ENCODE measurements at places on chromosomes 16 and 17.
A peak's percentile ranks its signal among the peaks of the same experiment; 100 is the strongest.

DNA sequence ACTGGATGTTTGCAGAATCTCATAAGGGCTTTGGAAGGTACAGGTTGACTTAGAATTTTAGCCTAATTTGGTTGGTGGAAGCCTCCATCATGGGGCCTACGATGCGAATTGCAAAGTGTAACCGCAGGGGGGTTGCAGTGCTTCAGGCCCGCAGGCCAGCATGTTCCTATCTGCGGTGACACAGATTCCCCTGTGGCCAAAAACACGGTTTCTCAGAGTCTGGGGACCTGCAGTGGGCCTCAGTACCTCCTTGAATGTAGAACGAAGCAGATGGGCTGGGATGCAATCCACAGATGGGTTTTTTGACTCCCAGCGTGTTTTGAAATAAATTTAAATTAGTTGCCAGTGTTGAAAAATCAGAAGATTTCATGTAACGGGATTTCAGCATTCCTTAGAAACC, 34.7 kb downstream of the KIAA0513 start:
- DNase-seq, result no peak
- H3K4me3 ChIP-seq, result no peak overlapping the region
- H3K27ac ChIP-seq, result no peak overlapping the region
- peaks cover 17% of the 10 kb centered on the region for H3K4me1 ChIP-seq
- H3K36me3 ChIP-seq, result no peaks in the 10 kb centered on the region

- H3K36me3 ChIP-seq, result no peaks in the 10 kb centered on the region
- no peak overlapping the region for H3K4me3 ChIP-seq
- peaks cover 40% of the 10 kb centered on the region for H3K27me3 ChIP-seq
- DNase-seq, result no peak
- no peak overlapping the region for H3K27ac ChIP-seq
Observed at GRCh38 chr17:10757647-10758046, 27.8 kb upstream of the TMEM220 start.

DNA sequence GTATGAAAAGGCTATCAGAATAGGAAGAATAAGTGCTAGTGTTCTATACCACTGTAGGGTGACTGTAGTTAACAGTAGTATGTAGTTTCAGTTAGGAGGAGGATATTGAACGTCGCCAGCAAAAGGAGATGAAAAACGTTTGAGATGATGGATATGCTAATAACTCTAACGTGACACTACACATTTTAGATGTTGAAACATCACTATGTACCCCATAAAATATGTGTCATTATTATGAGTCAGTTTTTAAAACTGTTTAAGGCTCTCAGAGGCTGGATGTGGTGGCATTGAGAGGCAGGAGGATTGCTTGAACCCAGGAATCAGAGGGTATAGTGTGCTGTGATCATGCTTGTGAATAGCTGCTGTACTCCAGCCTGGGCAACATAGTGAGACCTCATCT, 31.8 kb downstream of the UBN1 start:
- DNase-seq, result no peak
- no peak overlapping the region for H3K4me3 ChIP-seq
- H3K4me1 ChIP-seq, result no peaks in the 10 kb centered on the region
- peaks cover 59% of the 10 kb centered on the region for H3K36me3 ChIP-seq
- H3K27ac ChIP-seq, result no peak overlapping the region

DNA sequence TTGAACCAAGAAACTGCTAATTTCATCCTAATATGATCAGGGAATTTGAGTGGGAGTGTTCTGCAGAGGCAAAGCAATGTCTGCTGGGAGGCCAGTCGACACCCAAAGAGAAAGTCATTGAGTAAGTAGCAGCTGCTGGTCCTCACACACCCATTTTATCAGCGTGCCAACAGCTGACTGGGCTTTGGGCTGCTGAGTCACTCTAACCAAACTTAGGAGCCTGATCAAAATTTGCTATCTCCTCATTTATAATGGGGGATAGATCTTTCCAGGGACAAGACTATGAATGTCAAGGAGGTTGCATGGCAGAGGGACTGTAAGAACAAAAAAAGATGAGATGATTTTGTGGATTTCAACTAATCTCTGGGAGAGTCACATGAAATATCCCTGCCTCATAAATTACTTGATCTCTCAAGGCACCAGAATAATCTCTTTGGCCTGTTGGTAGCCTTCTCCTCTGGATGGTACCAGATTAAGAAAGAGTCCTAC, 32.9 kb downstream of the CPSF4L start:
- peaks cover 14% of the 10 kb centered on the region for H3K36me3 ChIP-seq
- H3K4me3 ChIP-seq, result no peak overlapping the region
- H3K4me1 ChIP-seq, result peaks cover 47% of the 10 kb centered on the region
- H3K27me3 ChIP-seq, result no peaks in the 10 kb centered on the region
- no peak for DNase-seq
- peak overlapping the region; percentile 2 for H3K27ac ChIP-seq

GRCh38 chr17:45299361-45299760, 17.5 kb downstream of the MAP3K14 start:
- DNase-seq, result no peak
- H3K36me3 ChIP-seq, result peaks cover 7% of the 10 kb centered on the region
- H3K4me1 ChIP-seq, result peaks cover 28% of the 10 kb centered on the region
- H3K27me3 ChIP-seq, result peaks cover 2% of the 10 kb centered on the region
- H3K4me3 ChIP-seq, result no peak overlapping the region

- H3K27ac ChIP-seq, result no peak overlapping the region
- H3K27me3 ChIP-seq, result peaks cover 7% of the 10 kb centered on the region
- H3K36me3 ChIP-seq, result no peaks in the 10 kb centered on the region
- no peak overlapping the region for H3K4me3 ChIP-seq
- peaks cover 17% of the 10 kb centered on the region for H3K4me1 ChIP-seq
Observed at GRCh38 chr16:9402293-9402860, 310.9 kb downstream of the HAPSTR1 start.

DNA sequence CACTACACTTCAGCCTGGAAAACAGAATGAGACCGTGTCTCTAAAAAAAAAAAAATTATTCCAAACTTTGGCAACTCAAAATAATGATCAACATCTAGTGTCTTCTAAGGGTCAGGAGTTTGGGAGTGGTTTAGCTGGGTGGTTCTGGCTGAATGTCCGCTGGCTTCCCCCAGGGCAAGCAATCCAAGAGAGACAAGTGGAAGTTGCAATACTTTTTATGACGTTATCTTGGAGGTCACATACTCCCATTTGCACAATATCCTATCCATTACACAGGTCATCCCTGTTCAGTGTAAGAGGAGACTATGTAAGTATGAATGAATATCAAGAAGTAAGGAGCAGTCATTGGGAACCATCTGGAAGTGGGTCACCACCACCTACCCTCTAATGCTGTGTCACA, 15.2 kb upstream of the CLEC3A start:
- peaks cover 7% of the 10 kb centered on the region for H3K27me3 ChIP-seq
- H3K4me3 ChIP-seq, result no peak overlapping the region
- H3K36me3 ChIP-seq, result no peaks in the 10 kb centered on the region
- peaks cover 6% of the 10 kb centered on the region for H3K4me1 ChIP-seq
- no peak for DNase-seq

- no peak overlapping the region for H3K27ac ChIP-seq
- H3K36me3 ChIP-seq, result no peaks in the 10 kb centered on the region
- H3K27me3 ChIP-seq, result peaks cover 18% of the 10 kb centered on the region
- H3K4me3 ChIP-seq, result no peak overlapping the region
- peaks cover 6% of the 10 kb centered on the region for H3K4me1 ChIP-seq
- no peak for DNase-seq
Observed at GRCh38 chr17:81647640-81648012, 8.7 kb downstream of the PDE6G start.

DNA sequence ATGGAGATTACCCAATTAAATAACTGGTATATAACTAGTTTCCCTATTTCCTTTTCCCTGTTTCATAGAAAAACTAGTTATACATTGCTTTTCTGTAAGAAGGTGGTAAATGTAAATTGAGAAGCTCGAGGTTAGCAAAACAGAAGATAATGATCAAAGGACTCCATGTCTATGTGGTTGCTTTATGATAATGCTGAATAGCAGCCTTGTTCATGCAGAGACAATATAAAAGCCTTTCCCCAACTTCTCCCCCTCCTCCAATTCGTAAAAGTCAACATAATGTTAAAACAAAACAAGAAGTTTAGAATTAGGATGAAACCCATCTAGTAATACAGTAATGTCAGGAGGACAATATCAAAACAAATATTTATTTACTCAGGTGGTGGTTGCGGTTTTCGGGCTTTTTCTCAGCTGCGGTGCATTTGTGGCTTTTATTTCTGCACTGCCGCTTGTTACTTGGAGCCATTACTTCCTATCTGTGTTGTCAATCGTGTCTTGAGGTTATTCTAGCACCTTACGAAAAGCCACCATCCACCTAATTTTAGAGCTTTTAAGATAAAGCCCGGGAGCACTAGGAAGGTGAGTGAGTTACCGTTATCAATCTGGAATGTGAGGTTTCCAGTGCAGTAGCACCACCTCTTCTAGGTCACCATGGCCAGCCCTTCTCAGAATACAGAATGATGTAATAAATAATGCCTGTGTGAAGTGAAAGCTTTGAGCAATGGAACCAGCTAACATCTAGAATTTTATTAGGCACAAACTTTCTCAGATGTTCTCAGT, 297.5 kb downstream of the CDH13 start:
- no peaks in the 10 kb centered on the region for H3K36me3 ChIP-seq
- no peak overlapping the region for H3K4me3 ChIP-seq
- H3K4me1 ChIP-seq, result peaks cover 17% of the 10 kb centered on the region
- no peaks in the 10 kb centered on the region for H3K27me3 ChIP-seq
- no peak overlapping the region for H3K27ac ChIP-seq

DNA sequence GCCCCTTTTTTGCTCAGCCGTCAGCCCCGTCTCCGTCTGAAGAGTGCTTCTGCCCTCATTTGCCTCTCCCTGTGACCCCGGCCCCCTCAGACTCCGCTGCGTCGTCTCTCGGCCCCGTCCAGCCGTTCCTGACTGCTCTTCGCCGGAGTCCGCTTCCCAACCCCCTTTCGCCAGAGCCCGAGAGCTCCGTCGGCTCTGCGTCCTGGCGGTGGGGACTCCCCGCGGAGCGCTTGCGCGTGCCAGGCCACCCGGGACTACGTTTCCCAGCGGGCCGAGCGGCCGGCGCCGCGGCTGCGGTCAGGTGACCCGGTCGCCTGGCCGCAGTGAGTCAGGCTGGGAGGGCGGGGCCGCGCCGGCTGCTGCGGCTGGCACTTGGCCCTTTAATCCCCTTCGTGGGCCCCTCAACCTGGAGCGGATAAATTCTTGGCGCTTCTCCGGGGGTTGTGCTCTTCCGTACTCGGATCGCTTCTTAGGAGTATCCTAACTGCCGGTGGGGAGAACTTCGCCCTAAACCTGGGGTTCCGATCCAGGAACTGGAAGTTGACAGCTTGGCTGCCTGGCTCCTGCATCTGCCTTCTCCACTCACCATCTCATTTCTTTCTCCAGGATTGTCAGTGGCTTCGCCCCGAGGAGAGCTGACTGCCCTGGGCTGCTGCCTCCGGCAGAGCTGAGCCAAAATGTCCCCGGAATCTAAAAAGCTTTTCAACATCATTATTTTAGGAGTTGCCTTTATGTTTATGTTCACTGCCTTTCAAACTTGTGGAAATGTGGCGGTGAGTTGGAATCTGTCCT, at the start of gene MFSD11:
MFSD11 (plus strand) TSS at position 444 of the 792 bp plus-strand sequence; CDS start at position 678, 234 bp downstream.
- peak; percentile 94 for DNase-seq
- H3K27me3 ChIP-seq, result peaks cover 3% of the 10 kb centered on the region
- peaks cover 49% of the 10 kb centered on the region for H3K36me3 ChIP-seq

GRCh38 chr17:19273731-19274130, 36.6 kb downstream of the EPN2 start:
- H3K36me3 ChIP-seq, result peaks cover 36% of the 10 kb centered on the region
- no peak overlapping the region for H3K27ac ChIP-seq
- H3K4me1 ChIP-seq, result peaks cover 37% of the 10 kb centered on the region
- DNase-seq, result no peak
- H3K4me3 ChIP-seq, result no peak overlapping the region

GRCh38 chr17:8384801-8385378, 1.9 kb upstream of the RPL26 start:
- peak overlapping the region; percentile 100 for H3K4me3 ChIP-seq
- no peak for DNase-seq
- peaks cover 2% of the 10 kb centered on the region for H3K27me3 ChIP-seq
- peak overlapping the region; percentile 69 for H3K27ac ChIP-seq

DNA sequence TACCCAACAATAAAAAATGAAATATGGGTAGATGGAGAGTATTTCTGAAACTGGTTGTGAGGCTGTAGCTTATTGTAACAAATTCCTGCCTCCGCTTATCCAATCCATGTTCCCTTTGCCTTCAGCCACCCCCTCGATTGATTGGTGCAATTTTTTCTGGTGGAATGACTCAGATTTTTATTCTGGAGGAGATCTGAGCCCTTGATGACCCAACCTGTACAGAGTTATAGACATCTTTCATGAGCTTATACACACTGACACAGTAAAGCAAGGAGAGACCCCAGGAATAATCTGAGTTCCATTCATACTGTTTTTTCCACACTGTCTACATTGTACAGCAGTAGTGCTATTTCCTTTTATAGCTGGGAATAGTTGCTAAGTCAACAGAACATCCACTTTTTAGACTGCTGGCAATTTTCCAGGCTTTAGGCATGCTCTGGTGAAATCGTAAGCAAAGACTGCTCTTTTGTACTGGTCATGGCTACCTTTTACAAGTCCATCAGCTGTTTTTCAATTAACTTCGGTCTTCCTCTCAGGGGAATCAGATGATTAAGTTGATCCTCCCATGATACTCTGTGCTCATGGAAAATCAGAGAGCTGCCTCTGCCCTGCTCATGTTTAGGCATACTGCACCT, 30.1 kb downstream of the CCL4 start:
- H3K27ac ChIP-seq, result no peak overlapping the region
- peaks cover 9% of the 10 kb centered on the region for H3K4me1 ChIP-seq
- peaks cover 15% of the 10 kb centered on the region for H3K27me3 ChIP-seq
- DNase-seq, result no peak
- H3K4me3 ChIP-seq, result no peak overlapping the region

DNA sequence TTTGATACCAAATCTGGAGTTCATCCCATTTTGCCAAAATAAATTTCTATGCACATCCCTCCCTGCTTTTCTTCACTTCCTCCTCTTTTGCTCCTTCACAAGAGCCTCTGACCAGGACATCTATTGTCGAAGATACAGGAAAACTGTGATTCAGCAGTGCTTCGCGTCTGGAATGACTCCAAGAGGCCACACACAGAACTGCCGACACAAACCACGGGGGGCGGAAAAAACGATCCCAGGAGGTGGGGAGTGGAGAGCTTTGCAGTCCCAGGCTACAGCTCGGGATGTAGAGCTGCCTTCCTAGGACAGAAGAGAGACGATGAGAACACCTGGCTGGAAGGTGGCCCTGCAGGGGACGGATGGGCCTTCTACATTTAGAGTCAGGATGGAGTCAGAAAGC, 102.8 kb downstream of the XYLT1 start:
- DNase-seq, result peak; percentile 33
- H3K4me3 ChIP-seq, result no peak overlapping the region
- peaks cover 42% of the 10 kb centered on the region for H3K4me1 ChIP-seq

GRCh38 chr16:2963074-2963722, 877 bp upstream of the KREMEN2 start:
- peak overlapping the region; percentile 87 for H3K4me3 ChIP-seq
- no peaks in the 10 kb centered on the region for H3K36me3 ChIP-seq
- peaks cover 8% of the 10 kb centered on the region for H3K4me1 ChIP-seq
- peak; percentile 56 for DNase-seq
- H3K27ac ChIP-seq, result no peak overlapping the region

- peaks cover 39% of the 10 kb centered on the region for H3K27me3 ChIP-seq
- no peak overlapping the region for H3K27ac ChIP-seq
- DNase-seq, result no peak
- H3K4me1 ChIP-seq, result peaks cover 26% of the 10 kb centered on the region
Observed at GRCh38 chr17:77741109-77741508, 217.4 kb upstream of the TNRC6C start.

Measured in nephron progenitor cell (in vitro differentiated cells).